GM06990 (cell line): ENCODE measurements at places on chromosomes 3 and 15.

DNA sequence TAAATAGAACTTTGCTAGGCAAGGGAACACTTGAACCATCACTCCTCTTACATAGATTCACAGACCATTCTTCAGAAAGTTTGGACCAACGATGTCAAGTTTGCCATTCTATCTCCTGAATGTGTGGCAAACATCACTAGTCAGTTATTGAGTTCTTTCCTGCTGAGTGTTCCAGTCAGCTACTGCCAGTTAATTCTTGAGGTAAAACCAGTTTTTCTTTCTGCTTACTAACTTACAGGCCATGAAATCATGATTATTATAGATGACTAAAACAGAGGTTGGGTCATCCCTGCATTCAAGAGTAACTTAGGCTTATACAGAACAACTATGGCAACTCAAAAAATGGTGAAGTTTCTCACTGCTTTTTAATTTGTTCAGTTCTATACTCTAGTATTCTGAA is 88.2 kb downstream of the AP4E1 start:
- no peak for DNase-seq

GRCh38 chr3:51711352-51712037 is 4.6 kb downstream of the GRM2 start:
- no peak for DNase-seq

DNA sequence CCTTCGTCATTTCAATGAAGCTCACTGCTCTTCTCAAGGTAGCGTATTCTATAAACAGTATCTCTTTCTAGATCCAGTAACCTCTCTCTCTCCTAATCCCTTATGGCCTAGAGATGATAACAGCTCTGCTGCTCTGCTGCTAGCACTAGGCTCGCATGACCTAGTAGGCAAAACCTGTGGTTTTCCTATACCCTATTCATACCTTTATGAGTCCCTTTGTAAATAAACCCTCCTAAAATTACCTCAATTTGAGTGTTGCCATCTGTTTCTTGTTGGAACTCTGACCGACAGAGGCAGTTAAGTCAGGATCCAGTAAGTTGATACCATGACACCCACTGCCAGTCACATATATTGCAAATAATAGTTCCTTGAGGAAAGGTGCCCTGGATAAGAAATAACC is 7.3 kb downstream of the CCDC14 start:
- no peak for DNase-seq

DNA sequence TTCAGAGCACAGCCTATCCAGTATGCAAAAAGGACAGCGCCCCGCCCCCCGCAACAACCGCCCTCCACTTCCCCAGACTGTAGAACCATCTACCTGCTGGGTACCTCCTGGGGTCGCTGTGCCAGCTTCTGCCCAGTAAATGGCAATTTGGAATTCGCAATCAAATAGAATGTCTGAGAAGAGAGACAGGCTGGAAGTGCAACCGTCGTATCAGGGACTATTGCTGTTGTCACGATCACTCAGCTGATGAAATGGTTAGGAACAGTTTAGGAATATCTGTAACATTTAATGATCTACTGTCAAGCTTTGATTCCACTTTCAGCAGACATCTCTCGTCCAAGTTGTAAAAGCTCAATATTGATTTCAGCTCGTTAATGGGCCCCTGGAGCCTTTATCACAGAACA is 13.3 kb upstream of the PARL start:
- DNase-seq = no peak

DNA sequence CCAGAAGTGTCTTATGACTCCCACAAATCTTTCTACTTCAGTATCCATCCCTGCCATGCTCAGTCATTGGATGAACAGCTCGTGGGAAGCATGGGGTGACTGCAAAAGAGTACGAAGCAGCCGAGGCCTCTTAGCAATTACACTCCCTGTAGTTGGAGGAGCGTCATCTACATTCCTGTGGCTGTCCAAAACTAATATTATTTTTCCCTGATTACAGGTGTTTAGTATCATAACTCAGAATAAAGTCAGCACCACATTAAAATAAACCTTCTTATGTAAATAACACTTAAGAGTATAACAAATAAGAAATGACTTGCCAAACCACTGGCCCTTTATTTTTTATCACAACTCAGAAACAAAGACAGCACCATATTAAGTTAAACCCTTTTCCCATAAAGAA is 141.5 kb downstream of the PLOD2 start:
- no peak for DNase-seq

DNA sequence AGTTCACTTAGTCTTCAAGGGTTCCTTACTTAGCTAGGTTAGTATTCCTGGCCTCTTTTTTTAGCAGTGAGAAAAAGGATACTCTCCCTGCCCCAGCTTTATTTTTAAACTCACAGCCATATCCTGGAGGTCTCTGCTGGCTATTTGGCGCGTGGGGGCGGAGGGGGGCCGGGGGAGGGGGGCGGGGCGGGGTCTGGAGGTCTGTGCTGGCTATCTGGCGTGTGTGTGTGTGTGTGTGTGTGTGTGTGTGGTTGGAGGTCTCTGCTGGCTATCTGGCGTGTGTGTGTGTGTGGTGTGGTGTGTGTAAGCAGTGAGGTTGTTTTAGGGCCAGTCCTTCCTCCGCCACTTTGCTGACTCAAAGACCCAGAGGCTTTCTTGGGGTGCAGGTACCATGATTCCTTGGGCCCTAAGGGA is 579 bp upstream of the PLAAT1 start:
- no peak for DNase-seq

GRCh38 chr3:38757721-38758120 is 58.3 kb downstream of the SCN10A start:
- no peak for DNase-seq

GRCh38 chr3:150635076-150635475 is 32.0 kb downstream of the SELENOT start:
- DNase-seq = no peak

DNA sequence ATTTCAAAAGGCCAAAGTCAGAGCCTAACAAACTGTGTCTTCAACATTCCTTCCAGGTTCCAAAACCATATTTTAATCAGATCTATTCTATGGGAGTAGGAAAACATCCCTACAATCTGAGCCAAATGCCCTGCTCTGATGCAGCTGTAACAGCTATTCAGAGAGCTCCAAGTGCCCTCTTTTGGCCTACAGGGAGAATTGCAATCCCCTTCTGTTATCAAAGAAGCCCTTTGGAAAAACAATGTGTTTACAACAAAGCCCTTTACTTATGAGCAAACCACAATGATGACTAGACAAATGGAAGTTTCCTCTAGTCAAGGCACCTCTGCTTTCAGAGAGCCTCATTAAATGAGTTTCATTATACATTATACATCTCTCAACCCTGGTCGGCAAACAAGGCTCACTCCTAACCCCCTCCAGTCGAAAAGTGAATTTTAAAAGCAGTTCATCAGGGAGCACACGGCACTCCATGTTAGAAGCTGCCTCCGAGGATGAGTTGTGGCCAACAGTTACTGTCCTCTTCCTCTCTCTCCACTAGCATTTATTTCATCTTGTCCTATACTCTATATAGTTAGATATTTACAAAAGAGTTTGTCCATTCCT is 42.6 kb upstream of the TMCO5A start:
- no peak for DNase-seq

- peak; percentile 16 for DNase-seq
Measured at GRCh38 chr15:100438570-100438969, 90.2 kb downstream of the CERS3 start.

DNA sequence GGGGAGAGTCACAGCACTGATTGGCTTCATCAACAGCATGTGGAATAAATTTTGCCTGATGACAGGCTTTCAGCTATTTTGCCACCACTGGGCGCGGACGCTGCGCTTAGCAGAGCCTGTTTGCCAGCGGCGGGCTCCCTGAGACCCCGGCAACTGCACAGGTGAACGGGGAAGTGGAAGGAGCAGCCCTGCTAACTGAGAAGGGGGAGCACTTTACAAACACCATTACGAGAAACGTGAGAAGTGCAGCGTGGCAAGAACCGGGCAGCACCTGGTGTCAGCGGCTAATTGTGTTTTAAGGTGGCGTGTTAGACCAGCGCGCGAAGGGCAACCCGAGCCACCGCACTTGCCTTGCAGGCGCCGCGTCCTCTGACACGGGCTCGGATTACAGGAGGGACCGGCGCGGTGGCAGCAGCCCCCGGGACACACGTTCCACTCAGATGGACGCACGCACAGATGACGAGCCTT is 307.8 kb upstream of the ARRDC4 start:
- no peak for DNase-seq

GRCh38 chr3:49740427-49740826 is 16.7 kb upstream of the GMPPB start:
- no peak for DNase-seq

GRCh38 chr3:169454060-169454317 is 209.5 kb downstream of the MECOM start:
- DNase-seq = no peak

DNA sequence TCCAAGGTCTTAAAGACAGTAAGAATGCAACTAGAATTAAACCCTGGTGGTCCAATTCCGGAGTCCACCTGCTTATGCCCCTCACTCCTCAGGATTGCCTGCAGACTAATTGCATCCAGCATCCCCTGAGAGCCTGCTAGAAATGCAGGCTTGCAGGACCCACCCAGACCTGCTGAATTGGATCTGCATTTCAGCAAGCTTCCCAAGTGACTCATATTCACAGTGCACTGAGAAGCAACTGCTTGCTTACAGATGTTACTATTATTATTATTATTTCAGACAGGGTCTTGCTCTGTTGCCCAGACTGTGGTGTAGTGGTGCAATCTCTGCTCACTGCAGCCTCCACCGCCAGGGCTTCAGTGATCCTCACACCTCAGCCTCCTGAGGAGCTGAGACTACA is 83.5 kb upstream of the VGLL4 start:
- DNase-seq = no peak

DNA sequence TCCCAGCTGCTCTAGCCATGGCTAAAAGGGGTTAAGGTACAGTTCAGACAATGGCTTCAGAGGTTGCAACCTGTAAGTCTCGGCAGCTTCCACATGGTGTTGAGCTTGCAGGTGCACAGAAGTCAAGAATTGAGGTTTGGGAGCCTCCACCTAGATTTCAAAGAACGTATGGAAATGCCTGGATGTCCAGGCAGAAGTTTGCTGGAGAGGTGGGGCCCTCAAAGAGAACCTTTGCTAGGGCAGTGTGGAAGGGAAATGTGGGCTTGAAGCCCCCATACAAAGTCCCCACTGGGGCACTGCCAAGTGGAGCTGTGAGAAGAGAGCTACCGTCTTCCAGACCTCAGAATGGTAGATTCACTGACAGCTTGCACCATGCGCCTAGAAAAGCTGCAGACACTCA is 73.7 kb downstream of the STT3B start:
- no peak for DNase-seq

DNA sequence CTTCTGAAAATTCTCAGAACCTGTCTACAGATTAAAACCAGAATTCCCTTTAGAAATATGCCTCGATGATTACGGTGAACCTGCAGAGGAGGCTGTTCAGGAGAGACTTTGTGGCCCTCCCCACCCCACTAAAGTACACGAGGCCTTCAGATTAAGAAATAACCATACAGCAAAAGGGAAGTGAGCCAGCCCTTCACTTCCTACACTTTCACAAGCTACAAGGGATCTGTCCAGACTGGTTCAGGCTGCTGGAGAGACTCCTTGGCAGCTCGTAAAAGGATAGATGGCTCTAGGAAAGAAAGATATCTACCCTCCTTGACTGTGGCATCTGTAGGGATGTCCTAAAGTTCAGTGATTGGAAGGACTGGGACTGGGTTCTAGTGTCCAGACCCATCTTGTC is 102.6 kb downstream of the ALDH1A2 start:
- no peak for DNase-seq

- DNase-seq = no peak
Measured at GRCh38 chr3:187454085-187454815, 86.1 kb downstream of the RTP4 start.
